ENCODE measurements at places on chromosomes 1 and 21.

GRCh38 chr21:30164796-30165195 lies 1.8 kb downstream of the CLDN17 start:
- DNase-seq: no peak

- peak; percentile 83 for DNase-seq
Observed at GRCh38 chr1:218345673-218346390, 696 bp downstream of the TGFB2 start.

GRCh38 chr1:18922848-18923755 lies 20.7 kb upstream of the ALDH4A1 start:
- no peak for DNase-seq

- no peak for DNase-seq
Observed at GRCh38 chr1:27650539-27651175, 15.7 kb upstream of the FGR start.

DNA sequence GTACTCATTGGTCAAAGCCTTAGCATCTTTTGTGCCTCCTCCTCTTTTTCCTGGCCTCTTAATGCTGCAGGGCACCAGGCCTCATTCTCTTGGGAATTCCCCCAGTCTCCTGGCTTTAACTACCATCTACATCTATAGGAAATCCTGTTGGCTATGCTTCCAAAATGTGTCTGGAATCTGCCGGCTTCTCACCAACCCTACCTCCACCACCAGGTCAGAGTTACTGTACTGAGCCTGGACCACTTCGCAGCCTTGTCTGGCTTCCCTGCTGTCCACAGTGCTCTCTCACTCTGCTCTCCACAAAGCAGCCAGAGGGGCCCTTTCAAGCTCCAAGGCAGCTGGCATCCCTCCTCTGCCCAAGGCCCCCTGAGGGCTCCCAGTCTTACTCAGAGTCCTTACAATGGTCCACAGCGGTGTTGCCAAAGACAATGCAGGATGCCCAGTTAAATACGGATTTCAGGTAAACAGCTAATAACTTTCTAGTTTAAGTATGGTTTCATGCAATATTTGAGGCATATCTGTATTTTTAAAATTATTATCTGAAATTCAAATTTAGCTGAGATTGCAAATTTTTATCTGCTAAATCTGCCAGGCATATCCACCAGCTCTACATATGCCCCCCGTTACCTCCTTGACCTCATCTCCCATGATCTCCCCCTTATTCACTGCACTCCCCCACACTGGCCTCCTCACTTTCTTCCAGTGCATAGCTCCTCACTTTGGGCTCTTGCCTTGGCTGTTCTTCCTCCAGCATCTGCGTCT lies 34.5 kb upstream of the FAM163A start:
- no peak for DNase-seq

DNA sequence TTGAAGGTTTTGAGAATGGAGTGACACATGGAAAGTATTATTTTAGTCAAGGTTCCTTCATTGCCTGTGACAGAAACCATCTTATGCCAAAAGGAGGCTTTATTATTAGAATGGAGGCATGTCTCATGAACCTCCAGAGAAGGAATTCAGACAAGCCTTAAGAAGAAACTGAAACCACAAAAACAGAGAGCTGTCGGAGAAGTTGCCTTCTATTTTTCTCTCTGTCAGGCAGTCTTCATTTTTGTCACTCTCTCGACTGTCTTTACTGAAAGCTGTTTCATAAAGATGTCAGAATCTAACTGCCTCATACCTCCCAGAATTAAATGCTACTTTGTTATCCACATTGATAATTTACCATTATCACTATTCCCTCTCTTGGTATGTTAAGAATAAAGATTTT lies 434.7 kb upstream of the ADGRL4 start:
- no peak for DNase-seq

GRCh38 chr1:28180306-28181305 lies 4.1 kb upstream of the PTAFR start:
- peak; percentile 23 for DNase-seq

DNA sequence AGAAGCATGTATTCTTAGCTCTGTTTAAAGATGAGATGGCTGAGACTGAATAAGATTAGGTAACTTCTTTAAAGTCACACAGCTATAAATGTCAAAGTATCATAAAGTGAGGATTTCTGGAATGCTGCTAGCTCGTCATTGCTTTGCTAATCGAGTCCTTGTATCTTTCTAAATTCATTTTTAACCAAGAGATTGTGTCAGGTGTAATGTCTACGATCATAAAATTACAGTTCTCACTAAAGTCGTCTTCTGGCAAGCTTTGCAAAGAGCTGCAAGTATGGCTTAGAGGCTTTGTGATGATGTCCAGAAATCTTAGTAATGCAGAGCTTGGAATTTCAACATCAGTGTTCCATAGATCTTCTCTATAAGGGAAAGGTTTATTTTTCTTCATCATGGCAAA lies 569.8 kb downstream of the LMO4 start:
- DNase-seq: no peak

- no peak for DNase-seq
Observed at GRCh38 chr21:15289896-15290841, 225.4 kb upstream of the NRIP1 start.

- no peak for DNase-seq
Observed at GRCh38 chr21:44433791-44434567, 21.3 kb upstream of the LRRC3 start.

DNA sequence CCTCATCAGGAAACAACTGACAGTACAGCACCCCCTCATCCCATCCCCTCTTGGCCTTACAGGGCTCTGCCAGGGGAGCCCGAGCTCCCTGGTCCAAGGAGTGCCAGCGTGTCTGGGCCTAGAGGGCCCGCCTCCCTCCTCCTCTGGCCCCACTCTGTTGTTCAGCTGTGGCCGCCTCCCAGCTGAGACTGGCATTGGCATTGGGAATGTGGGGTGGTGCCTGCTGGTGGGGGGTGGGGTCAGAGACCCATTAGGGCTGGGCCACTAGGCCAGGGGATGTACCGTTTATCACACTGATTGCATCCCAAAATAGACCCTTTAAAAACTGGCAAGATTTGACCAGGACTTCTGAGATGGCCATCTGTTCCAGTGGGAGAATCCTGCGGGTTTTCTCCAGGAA lies 1.4 kb downstream of the LDLRAP1 start:
- no peak for DNase-seq
